ENCODE measurements at places on chromosomes 5 and 9.

DNA sequence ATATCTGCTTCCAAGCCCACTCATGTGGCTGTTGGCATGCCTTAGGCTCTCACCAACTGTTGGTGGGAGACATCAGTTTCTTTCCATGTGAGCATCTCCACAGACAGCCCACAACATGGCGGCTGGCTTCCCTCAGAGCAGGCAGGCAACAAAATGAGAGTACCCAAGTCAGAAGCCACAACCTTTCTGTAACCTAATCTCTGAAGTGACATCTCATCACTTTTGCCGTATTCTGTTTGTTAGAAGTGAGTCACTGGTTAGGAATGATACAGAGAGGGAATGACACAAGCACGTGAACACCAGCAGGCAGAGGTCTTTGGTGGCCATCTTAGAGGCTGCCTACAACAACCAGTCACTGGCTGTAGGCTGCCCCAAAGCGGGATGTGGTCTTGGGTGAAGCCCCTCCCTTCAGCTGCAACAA, 88.6 kb upstream of the RASGRF2 start:
- DNase-seq, result no peak

- DNase-seq, result no peak
Observed at GRCh38 chr5:13303445-13303844, 641.0 kb downstream of the DNAH5 start.

DNA sequence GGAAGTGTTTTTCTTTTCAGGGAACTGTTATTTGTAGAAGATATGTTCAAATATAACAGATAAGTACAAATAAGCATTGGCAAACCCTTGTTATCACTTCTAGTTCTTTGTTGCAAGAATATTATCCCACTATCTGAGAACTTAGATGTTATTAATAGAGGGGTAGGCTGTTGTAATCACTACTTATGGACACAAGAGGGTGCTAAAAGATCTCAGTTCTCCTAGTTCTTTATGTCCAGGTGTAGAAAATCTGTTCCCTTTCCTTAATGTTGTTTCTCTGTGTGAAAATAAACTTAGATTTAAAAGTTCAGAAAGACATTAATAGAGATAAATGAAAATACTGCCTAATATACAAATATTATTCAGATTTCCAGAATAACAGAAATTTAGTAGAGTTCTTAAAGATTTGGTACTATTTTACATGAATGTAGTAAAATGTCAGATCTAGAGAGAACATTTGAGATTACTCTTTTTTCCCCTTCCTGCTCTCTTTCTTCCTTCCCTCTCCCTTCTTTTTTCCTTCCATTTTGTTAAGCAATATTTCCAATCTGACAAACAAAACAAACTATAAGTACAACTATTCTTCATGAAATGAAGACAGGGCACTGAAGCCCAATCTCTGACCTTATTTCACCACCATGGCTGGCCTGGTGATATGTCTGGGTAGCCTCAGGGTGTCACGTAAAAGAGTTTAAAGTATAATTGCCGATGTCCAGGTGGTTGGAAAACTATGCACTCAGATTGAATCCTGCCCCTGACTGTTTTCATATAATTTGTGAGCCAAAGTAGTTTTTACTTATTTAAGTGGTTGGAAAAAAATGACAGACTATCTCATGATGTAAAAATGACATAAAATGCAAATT, 43.6 kb upstream of the C5orf46 start:
- DNase-seq, result no peak

GRCh38 chr5:154352960-154353548, 92.7 kb upstream of the SAP30L start:
- DNase-seq, result no peak

DNA sequence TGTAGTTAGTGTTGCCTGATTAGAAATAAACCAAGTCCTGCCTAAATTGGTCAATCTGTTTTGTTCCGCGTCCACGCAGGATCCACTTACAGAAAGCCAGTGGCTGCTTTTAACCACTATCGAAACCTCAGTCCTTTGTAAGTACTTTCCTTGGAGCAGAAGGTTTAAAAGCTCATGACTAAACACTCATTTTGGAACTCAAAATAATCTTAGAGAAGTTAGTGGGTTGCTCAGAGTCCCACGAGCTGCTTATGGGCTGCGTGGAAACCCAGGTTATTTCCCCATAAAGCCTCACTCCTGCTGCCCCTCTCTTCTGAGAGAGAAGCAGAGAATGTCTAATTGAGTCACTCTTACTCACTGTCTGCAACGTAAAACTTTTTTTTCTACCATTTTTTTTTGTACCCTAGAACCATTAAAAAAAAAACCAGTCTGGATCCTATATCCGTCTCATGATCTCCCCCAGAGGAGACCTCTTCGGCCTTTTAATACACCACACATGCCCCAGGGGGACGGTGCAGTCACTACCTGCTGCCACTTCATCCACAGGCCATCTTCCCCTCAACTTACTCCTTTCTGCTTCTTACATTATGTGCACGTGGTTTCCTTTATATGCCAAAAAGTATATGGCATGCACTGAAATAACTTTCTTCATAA, 7.6 kb downstream of the BASP1 start:
- no peak for DNase-seq

DNA sequence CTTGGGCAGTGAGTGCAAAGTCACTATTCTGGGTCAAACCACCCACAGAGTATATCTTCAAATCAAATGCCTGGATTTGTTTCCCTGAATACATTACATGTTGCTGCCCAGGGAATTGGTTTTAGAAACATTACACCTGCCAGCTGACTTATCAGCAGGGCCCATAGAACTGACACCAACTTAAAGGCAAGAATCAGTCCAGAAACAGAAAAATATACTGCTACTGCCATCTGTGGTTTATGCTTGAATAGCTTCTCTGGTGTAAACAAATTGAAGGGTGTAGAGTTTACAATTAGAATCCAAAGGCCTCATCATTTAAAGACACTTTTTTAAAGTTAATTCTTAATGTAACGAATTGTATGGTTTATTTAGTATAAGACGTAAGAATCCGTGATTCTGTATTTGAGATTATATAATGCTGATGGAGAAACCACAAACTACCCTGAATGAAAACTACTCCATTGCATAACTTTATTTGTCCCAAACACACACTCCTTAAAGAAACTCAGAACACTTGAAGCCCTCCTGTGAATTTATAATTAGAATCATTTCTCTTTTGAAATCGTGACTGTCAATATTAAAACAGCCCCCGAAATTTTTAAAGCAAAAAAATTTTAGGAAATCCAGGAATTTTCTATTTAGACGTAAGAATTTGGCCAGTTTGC, 6.2 kb downstream of the NR6A1 start:
- no peak for DNase-seq

All from fibroblast of skin of left biceps (primary cell).